ENCODE measurements at places on chromosomes 5 and 9.

- DNase-seq = no peak
Measured at GRCh38 chr9:91186632-91187108, 175.0 kb downstream of the AUH start.

DNA sequence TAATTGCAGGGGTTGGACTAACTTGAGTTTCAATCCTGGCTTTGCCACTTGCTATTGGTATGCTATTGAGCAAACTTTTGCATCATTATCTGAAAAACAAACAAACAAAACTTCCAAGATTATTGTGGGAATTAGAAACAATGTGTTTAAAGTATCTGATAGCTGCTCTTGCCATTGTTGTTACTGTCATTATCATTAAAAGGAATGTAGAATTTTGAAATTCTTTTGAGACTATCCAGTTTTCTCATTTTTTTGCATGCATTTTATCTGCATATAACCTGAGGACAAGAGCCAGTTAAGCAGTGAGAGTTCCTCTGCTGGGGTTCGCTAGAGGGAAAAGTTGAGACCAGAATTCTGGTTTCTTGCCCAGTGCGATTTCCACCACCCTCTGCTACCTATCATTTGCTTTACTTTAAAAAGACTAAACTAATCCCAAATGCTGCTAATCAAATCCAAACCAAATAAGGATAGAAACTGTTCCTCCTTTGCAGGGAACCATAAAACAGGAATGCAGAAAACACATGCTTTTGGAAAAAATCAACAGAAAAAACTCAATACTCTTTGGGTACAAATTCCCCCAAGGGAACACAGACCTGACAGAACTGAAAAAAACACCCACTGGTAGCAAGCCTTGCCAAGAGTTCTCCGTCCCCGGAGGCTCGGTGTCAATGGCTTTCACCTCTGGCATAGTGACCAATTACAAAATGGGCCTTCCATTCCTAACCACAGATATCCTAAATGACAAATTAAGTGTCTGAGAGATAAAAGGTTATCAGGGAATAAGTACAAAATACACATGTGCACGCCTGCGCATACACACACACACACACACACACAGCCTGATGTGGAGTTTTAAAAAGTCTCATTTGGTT lies 373.7 kb downstream of the ARL15 start:
- no peak for DNase-seq

DNA sequence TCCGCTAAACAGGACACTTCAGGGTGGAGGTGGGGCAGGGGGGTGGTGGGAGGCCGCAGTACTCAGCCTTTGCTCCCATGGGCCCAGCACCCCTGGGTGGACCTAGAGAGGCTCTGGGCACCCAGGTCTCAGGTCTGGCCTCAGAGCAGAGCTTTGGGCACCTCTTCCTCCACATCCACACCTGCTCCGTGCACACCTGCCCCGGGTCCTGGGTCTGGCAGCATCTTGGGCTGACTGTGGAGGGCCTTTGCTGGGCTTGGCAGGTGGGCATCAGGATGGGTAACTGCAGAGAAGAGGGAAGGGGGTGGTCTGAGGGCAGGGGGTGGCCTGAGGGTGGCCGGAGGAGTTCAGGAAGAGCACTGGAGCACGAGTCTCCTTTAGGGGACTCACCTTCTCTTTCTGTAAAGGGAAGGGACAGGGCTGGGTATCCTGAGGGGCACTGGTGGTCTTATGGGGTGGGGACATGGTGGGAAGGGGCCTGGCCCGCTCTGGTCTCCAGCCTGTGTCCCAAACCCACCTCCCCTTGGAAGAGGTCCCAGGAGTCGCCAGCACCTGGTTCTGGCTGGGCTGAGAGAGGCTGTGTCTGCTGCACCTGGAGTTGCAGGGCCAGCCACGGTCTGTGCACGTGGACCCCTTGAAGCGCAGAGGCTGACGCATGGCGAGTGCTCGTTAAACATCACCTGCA lies 106.7 kb upstream of the IER5L start:
- no peak for DNase-seq

DNA sequence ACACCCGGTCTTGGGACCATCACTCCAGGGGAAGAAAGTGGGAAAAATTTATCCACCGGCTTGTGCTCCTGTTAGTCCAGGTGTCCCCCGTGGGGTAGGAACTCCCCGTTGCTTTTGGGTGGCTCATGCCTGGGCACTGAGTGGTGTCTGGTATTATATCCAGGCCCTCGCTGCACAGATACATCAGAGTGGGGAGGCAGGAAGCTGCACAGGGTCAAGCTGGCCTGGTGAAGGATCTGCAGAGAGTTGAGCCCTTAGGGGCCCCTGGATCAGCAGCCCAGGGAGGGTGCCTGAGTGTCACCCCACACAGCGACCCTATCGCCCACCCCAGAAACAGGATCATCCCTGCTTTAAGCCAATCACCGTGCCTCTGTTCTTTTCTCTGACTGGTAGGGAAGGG lies 24.4 kb upstream of the COL5A1 start:
- DNase-seq = no peak

GRCh38 chr9:119334745-119335144 lies 34.5 kb downstream of the BRINP1 start:
- no peak for DNase-seq

DNA sequence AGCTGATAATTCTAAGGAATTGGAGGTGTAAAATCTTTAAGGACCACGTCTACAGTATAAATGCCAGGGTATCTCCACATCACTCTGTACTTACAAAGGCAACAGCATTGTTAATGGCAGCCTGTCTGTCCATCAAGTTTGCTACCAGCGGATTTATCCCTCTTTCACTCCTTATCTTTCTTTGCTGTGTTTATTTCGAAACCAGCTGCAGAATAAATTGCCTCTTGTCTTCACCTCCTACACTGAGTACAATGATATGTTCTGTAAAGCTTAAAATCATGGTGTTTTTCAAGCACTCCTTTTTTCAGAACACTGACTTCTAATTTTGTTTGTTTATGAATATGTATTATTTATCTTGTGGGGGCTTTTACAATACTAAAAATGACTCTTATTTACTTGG lies 1088.1 kb downstream of the NR2F1-AS1 start:
- DNase-seq = no peak

GRCh38 chr5:66609615-66610014 lies 13.4 kb downstream of the MAST4 start:
- no peak for DNase-seq

- no peak for DNase-seq
Measured at GRCh38 chr9:79026316-79026715, 545.4 kb upstream of the TLE4 start.

- no peak for DNase-seq
Measured at GRCh38 chr5:101206534-101206933, 303.5 kb upstream of the ST8SIA4 start.

DNA sequence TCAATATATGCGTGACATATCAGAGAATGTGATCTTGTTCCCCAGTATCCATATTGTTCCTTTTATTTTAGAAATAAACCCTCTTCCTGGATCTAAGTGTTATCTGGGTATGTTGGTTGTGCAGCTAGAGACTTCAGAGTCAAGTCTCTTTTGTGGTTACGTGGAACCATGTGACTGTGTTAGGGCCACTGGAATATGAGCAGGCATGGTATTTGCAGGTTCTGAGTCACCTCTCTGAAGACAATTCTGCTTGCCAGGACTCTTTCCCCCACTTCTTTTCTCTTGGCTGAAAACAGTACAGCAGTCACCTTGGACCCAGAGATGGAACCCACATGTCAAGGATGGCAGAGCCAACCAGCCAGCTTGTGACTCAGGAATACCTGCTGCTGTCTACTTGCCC lies 59.7 kb downstream of the ATP10B start:
- no peak for DNase-seq

DNA sequence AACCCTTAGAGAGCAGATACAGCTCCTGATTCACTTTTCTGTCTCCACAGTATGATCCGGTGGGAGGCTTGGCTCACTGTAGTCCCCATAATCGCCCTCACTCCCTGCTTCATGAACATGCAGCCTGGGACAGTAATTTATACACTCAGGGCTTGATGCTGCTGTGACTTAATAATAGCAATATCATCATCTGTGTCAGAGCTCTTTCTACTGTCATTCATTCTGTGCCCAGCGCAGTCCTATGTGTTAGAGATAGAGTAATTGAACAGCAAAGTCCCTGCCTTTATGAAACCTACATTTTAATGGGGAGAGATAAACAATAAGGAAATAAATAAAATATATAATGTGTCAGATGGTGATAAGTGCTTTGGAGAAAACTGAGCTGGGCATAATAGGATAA lies 2.8 kb upstream of the HEMGN start:
- no peak for DNase-seq

GRCh38 chr5:4018007-4018406 lies 422.4 kb downstream of the IRX1 start:
- no peak for DNase-seq

DNA sequence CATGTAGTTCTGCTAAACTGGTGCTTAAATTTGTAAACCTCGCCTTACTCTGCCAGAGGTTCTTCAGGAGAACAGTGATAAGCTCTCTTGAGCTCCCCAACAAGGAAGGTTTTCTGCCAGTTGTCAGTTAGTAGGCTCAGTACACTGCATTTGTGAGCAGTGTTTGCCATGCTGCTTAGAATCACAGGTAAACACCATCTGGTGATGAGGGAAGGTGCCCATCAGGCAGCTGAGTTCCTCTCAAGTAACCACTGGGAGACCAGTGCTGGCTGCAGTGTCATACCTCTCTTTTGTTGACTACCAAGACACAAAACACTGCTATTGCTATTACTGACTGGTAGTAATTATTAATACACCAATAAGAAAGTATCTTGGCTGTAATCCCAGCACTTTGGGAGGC lies 186.2 kb upstream of the OTULINL start:
- no peak for DNase-seq

GRCh38 chr9:118652912-118653311 lies 716.3 kb downstream of the BRINP1 start:
- no peak for DNase-seq

DNA sequence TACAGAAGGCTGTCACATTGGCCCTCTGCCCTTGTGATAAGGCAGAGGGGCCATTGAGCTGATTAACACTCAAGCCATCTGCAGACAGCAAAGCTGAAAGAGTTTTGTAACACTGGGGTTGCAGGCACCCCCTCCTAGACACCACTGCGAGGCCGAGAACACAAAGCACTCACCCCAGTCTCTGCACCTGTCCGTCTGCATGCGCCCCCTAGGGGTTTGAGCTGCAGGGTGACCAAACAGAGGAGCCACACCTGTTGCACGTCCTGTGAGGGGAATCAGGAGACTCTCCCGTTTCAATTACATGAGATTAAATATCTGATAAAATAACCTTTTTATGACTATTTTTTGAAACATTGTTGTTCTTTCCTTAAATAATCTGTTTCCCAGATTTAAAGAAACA lies 1180.4 kb downstream of the CDH9 start:
- DNase-seq = no peak

- no peak for DNase-seq
Measured at GRCh38 chr9:79149585-79149984, 422.2 kb upstream of the TLE4 start.

- no peak for DNase-seq
Measured at GRCh38 chr5:71924980-71925379, 182.3 kb upstream of the MAP1B start.

GRCh38 chr5:132473019-132473531 lies 17.5 kb downstream of the IRF1 start:
- DNase-seq = no peak

- DNase-seq = no peak
Measured at GRCh38 chr9:132849185-132849706, 28.8 kb downstream of the AK8 start.

- no peak for DNase-seq
Measured at GRCh38 chr9:138097501-138097991, 220.0 kb downstream of the CACNA1B start.

DNA sequence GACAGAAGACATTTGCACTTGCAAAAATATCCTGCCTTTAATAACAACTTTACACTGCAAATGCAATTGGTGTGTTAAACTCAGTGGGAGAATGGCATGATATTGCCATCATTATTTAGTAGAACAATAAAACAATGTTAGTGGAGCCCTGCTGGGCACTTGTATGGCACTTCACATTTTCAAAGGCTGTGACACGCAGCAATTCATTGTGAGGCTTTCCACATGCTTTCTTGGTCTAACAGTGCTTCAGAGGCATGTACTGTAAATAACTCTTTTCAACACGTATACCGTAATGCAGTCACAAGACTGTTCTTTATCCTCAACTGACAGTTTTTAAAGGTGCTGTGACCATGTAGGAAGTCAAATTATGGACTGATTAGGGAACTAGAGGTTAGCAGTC lies 155.5 kb upstream of the EPB41L4A start:
- DNase-seq = no peak

- DNase-seq = peak; percentile 59
Measured at GRCh38 chr9:125558453-125559092, 148.4 kb downstream of the MAPKAP1 start.

- DNase-seq = no peak
Measured at GRCh38 chr5:35860686-35861085, 4.0 kb downstream of the IL7R start.

DNA sequence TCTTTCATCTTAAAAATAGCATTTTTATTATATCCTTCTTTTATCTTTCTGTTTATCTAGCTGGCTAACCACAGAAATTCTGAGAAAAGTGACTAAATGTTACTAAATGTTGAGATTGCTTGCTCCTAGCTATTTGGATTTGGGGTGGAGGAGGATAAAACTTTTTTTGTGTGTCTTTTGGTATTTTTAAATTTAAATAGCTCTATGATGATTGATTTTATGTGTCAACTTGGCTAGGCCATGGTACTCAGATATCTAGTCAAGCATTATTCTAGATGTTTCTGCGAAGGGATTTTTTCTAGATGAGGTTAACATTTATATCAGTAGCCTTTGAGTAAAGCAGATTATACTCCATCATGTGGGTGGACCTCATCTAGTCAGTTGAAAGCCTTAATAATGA lies 75.0 kb downstream of the GCNT1 start:
- DNase-seq = no peak

GRCh38 chr9:93172666-93173364 lies 11.1 kb upstream of the WNK2 start:
- no peak for DNase-seq

DNA sequence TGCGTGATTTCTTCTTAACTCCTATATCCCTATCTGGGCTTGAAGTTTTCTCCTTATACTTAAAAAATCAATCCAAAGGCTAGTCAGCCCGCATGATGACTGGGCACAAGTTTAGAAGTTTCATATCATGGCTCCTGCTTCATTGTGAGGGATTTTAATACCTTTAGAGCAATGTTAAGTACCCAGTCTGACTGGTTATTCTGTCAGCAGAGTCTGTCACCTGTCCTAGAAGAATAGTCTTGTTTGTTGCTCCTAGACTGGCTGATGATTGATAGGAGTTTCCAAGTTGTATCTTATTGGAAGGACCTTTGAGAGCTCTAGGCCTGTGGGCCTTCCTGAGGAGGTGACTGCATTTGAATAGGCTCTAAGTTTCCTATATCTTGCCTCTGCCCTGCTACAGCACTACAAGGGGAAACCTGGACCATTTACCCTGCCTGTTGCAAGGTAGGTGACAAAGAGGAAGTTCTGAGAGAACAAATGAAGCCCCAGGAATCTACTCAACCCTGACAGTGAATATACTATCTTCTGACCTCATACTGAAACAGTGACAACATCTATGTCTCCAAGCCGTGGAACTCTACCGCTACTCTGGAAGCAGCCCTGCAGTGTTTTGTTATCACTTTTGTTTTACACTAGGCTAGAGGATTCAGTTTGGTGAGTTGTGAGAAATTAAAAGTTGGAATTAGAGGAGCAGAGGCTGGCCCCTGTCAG lies 66.5 kb downstream of the F2RL2 start:
- DNase-seq = no peak

- no peak for DNase-seq
Measured at GRCh38 chr9:136961279-136962065, 9.4 kb downstream of the LCN12 start.

- no peak for DNase-seq
Measured at GRCh38 chr9:125049212-125050049, 93.9 kb downstream of the SCAI start.

Measured in AG09319 (cell line).